AG04450 (cell line): ENCODE measurements at places on chromosomes 5 and 9.

DNA sequence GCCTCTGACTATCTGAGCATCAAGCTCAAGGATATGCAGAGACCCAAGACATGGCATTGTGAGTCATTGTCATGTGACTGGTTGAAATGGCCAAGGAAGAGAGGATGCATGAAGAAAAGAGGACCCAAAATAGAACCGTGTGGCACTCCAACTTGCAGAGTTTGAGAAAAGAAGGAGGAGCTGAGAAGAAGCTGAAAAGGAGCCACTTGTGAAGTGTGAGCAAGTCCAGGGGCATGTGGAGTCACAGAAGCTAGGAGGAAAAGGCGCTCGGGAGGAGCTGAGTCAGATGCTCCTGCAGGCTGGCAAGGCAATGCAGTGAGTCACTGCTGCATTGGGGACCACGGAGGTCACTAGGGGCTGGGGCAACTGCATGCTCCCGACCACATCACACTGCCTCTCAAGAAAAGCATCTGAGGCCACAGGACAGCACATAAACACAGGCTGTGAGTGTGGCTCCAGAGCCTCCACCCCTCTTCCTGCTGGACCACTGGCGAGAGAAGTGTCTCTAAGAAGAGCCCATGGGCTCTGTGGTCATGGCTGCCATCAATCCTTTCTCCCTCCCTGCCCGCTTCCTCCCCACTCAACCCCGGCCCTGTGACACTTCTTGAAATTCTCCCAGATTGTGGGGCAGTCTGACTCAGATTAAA lies 197.6 kb downstream of the DRD1 start:
- peak; percentile 88 for DNase-seq

- no peak for DNase-seq
Observed at GRCh38 chr5:103889500-103890209, 327.1 kb upstream of the NUDT12 start.

DNA sequence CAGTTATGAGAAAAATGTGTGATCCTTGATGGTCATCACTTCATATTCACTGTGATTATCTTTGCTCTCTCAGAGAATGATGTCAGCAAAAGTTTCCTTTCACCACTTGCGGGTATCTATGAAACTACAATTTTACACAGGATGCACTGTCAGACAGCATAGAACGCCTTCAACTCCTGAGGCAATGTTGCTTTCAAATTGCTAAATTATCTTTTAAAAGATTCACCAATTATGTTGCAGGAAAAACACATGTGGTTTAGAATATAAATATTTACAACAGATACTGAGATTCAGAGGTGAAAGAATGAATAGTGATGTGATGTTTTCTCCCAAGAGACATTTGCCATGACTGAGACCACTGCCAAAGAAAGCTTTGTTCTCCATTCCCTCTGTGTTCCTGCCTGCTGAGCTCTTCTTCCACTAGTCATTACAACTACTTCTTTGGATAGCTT lies 879.8 kb upstream of the DMAC1 start:
- DNase-seq = no peak

DNA sequence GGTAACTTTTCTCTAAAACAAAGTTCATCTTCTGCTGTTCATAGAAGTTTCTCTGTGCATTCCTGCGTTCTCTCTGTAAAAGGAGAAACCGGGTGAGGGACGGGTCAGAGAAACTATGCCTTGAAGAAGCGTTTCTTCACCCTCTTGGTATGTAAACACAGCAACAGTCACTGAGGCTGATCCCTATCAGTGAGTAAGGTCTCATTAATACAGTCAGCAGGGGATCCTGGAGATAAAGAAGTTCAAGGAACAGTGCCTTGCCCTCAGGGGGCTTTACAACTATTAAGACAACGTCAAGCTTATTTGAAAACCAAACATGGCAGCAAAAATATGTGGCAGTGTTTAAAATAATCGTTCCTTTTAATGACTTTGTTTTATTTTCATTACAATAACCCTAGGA lies 202.9 kb upstream of the IL12B start:
- peak; percentile 41 for DNase-seq

DNA sequence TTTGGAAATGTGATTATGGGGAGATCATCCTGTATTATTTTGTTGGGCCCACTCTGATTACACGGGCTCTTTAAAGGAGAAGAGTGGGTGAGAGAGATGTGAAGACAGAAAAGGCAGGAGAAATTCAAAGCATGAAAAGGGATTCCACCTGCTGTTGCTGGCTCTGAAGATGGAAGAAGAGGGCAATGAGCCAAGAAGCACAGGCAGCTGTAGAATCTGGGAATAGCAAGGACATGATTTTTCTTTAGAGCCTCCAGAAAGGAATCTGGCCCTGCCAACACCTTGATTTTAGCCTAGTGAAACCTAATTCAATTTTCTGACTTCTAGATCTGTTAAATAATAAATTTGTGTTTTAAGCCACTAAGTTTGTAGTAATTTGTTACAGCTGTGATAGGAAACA lies 11.3 kb downstream of the C9 start:
- DNase-seq = no peak

GRCh38 chr9:20382460-20383071 lies 239.7 kb downstream of the MLLT3 start:
- DNase-seq = peak; percentile 56

GRCh38 chr5:143470120-143470519 lies 66.6 kb upstream of the NR3C1 start:
- no peak for DNase-seq

- no peak for DNase-seq
Observed at GRCh38 chr5:152593388-152593787, 188.3 kb upstream of the NMUR2 start.

- peak; percentile 71 for DNase-seq
Observed at GRCh38 chr5:1799602-1800471, at the start of gene MRPL36. TSS of gene MRPL36 (minus strand) at chr5:1799837. CDS start at chr5:1798935, 902 bp downstream.

DNA sequence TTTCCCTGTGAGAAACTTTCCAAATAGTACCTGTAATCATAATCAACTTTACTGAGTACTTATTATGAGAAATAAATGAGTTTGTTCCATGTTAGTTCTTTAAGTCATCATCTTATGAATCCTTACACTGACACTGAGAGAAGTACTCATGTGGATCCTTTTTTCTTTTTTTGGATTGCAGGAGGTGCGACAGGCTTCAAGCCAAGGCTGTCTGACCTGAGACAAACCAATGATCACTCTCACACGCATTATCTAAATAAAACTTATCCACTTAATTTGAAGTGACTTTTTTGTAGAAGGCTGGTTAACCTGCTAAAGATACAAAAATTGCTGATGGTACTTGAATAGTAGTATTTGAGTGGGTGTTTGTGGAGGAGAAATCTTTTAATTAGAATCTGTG lies 39.5 kb downstream of the JAKMIP2 start:
- DNase-seq = no peak

DNA sequence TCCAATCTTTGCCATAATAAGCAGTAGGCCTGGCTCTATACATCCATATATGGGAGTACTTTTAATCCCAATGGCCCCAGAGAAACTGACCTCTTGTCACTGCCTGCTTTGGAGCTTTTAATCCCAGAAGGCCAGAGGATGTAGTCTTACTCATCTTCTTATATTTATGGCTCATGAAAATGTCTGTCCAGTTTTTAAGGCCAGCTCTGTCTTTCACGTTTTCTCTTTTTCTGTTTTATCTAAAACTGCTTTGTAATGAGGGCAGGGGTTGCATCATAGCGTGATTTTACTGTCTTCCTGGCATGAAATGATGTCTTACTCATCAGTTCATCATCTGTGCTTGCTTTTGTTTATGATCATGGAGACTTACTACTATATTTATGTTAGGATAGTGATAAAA lies 1094.9 kb downstream of the MAT2B start:
- peak; percentile 47 for DNase-seq

GRCh38 chr9:90180381-90180780 lies 462.2 kb downstream of the DIRAS2 start:
- no peak for DNase-seq

DNA sequence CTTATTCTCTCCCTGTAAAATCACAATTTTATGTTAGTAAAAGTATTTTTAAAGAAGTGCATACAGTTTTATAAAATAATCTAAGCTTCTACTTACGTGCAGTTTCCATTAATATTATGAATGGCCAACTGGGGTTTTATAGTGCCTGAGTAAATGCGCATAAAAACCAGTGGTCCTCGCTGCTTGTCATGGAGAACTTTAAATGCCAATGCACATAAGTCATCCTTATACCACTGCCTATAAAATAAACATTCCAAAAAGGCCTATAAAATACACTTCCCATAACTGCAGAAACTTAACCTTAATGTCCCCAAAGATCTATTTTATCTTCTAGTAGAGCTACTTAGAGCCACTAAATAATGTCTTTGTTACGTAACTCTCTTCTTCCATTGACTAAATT lies 28.5 kb downstream of the GFM2 start:
- no peak for DNase-seq

DNA sequence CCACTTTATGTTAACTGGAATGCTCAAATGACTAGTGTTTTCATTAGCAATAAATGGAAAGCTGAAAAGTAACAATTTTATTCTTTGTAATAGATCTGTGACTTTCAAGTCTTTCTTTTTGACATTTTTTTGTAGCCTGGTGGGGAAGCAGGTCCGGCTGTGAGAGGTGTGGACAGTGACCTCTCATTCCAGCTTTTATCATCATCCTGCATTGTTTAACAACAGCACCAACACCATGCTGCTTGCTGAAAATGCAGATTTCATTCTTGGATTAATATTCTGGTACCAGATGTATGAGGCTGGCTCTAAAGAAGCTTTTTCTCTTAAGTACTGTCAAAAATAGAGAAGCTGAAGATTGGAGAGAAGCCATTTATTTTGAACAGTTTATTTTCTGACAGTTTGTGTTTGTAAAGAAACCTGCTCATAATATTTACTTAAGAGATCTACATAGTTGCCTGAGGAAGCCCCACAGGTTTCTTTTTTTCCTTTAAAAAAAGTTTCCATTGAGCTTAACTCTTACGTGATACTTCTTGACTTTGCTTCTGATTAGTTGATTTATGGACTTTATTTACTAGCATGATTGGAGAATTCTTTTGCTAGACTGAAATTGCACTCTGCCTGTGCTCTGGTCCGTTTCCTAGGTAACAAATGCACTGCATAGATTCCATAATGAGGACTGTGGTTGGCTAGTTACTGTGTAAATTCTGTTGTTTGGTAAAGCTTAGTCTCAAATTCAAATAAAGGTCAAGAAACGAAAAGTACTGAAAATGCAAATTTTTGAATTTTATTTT lies 3.4 kb downstream of the KIAA1958 start:
- DNase-seq = no peak

- DNase-seq = no peak
Observed at GRCh38 chr9:114995681-114996221, 65.4 kb upstream of the TNFSF8 start.

DNA sequence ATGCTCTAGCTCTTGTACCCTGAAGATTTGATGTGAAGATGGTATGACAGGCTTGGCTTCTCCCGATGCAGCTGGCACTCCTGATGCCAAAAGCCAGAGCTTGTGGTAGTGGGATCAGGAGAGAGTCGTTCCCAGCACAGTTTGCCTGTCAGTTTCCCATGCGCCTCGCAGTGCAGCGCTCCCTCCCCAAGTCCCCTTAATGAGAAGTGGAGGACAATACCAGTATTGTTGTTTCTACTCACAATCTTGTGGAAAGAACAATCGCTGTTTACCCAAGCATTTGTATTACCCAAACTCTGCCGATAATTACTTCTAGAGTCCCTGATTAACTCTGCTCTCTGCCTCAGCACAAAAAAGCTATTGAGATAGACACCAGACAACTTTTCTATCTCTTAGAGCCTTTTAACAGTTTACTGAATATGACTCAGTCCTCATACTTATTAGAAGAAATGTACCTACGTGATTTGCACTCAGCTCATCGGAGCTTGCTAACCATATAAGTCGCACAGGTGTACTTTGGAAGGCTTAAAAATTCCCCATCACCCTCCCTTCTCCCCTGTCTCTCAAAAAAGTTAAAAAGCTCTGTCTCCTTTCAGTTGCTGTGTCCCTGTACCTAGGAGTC lies 283.2 kb upstream of the TMEM161B start:
- DNase-seq = no peak

DNA sequence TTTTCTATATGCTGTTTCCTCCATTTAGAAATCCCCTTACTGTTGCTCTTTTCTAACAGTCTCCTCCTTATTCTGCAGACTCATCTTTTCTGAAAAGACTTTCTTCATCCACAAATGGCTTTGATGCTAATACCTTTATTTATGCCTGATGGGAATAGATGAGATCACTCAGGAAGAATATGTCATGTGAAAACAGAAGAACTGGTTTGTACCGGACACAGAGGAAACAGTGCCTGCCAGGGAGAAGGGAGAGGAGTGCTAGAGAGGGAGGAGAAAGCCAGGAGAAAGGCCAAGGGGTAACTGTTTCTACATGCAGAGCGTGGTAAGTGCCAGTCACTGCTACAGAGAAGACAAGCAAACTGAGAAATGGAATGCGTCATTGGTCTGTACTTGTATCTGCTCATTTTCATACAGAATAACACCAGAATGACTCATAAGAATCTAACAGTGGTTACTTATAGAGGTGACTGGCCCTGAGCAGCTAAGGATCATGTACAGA lies 45.9 kb upstream of the PJA2 start:
- DNase-seq = peak; percentile 73

- DNase-seq = no peak
Observed at GRCh38 chr9:128323212-128323730, 632 bp downstream of the COQ4 start.

- no peak for DNase-seq
Observed at GRCh38 chr9:70006306-70006705, 37.3 kb upstream of the MAMDC2 start.

GRCh38 chr5:43833961-43834360 lies 231.0 kb downstream of the NNT start:
- DNase-seq = peak; percentile 18

- no peak for DNase-seq
Observed at GRCh38 chr9:126304971-126305320, 21.7 kb upstream of the MVB12B start.

DNA sequence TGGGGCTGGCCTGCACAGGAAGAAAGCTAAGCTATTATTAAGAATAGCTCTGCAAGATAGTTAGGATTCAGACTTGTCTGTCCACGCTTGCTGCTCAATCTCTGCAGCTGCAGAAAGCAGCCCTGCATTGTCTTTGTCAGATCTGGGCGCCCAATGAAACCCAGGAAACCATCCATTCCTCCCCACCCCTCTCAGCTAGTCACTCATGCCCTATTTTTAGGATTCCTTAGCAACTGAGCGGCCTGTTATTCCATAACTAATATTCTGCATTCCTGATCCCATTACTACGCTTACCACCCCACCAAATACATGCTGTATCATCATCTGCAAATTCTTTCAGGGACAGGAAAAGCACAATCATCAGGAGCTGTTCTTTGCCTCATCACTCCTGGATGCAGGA lies 52.9 kb upstream of the APC start:
- no peak for DNase-seq

- no peak for DNase-seq
Observed at GRCh38 chr5:6201631-6202030, 176.7 kb downstream of the MED10 start.

- DNase-seq = no peak
Observed at GRCh38 chr9:134442085-134442474, 115.8 kb downstream of the RXRA start.
